Activated naive CD4-positive, alpha-beta T cell treated with anti-CD3 and anti-CD28 coated beads, Interleukin-2, amount 50 U/mL, for 16 hours (primary cell): ENCODE measurements at places on chromosomes 4 and X.

GRCh38 chr4:93829820-93830687 is 1.5 kb downstream of the ATOH1 start:
- DNase-seq: no peak

DNA sequence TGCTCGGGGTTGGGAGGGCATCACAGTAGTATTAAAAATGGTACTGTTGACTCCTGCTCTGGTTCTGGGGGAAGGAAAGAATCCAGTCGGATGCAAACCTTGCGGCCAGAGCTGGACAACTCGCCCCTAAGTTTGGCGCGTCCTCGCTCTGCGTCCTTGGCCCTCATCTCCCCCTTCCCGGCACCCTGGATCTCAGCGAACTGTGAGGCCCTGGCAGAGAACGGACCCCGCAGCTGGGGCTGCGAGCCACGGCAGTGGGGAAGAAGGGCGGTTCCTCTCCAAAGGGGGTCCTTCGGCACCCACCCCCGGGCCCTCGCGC is 14.0 kb downstream of the ARHGEF6 start:
- no peak for DNase-seq

GRCh38 chr4:141177171-141177570 is 43.5 kb upstream of the ZNF330 start:
- no peak for DNase-seq

- DNase-seq: no peak
These were observed 491.6 kb upstream of the AADAT start for GRCh38 chr4:170581322-170581721.

- no peak for DNase-seq
These were observed 242.9 kb upstream of the PITX2 start for GRCh38 chr4:110865611-110866259.

DNA sequence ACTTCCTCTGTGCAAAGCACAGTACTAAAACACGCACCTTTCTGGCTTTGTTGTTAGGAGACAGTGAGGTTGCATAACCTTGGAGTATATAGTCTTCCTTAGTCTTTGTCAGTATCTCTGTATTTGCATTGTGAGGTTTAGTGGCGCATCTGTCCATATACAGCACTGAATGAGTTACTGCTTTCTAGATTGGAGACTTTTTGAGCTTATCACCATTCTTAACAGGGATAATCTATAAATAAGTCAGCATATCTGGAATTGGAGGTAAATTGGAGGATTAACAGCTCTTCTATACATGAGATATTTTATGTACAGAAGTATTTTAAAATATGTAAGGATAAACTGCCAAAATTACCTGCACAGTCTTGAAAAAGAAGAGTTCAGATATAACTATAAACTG is 4.3 kb downstream of the FHDC1 start:
- no peak for DNase-seq

- DNase-seq: peak; percentile 48
These were observed 43.2 kb upstream of the RBM47 start for GRCh38 chr4:40672528-40673522.

GRCh38 chr4:24781999-24782745 is 13.2 kb upstream of the SOD3 start:
- no peak for DNase-seq

DNA sequence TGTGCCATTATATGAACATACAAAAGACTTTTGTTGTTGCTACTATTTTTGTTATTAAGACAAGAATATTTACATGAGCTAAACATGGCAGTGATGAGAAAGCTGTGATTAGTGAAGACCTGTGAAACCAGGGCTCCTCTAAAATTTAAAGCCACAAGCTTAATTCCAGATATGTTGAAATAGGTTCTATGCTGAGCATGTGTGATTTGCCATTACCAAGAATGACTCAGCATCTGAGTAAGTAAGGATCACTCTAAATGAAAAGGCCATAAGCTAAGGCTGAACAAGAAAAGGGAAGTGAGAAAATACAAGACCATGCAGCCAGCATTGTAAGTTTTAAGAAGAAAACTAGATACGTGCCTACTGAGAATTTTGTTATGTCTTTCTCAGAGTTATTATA is 75.9 kb upstream of the CAMK2D start:
- DNase-seq: no peak

- no peak for DNase-seq
These were observed 146.2 kb downstream of the KCNIP4 start for GRCh38 chr4:21802406-21802805.

DNA sequence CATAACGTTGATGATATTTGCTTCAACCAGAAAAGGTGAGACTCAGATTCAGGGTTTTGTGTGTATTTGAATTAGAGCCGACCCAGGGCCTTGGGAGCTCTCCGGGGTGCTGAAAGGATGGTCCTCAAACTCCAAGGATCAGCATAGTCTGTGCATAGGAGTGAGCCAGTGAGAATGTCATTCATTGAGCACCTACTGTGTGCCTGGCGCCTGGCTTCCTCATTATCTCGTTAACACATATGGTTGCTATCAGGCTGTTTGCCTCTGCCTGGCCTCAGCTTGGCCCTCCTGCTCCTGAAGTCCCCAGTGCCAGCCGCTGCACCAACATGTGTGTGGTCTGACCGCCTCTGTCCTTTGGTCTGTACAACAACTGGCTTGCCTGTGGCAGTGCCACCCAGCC is 25.1 kb upstream of the JAKMIP1 start:
- no peak for DNase-seq

- DNase-seq: no peak
These were observed 5.6 kb downstream of the PCDH18 start for GRCh38 chr4:137526681-137527080.

DNA sequence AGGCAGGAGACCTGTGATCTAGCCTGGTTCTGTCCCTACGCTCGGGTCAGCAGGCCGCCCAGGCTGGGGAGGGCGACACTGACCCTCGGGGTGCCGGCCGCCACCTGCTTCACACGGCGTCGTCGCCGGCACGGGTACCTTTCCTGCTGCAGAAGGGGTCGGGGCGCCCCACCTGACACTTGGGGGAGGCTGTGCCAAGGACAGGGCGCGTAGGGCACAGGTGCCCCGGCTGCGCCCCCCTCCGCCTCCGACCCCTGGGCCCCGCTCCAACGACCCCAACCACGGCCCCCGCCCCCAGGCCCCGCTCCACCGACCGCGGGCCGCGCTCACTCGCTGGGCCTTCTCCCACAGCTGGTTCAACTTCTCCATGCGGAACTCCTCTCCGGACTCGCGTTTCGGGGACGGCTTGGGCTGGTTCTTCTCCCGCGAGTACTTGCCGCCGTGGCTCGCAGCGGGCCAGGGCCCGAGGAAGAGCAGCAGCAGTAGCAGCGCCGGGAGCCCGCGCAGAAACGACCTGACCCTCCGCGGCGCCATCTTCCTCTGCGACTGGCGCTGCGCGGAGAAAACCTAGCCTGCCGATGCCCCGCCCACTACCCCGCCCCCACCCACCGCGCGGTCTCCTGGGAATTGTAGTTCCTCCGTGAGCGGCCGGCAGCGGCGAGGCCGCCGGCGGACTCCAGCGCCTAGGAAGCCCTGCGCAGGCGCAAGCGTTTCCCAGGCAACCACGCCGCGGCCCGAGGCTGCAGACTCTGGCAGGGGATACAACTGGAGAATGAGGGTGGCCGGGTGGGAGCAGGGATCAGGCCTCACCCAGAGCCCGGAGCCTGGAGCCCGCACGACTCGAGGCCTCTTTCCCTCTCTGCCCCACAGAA is at the start of gene LRPAP1:
Gene LRPAP1 (minus strand): TSS at position 544 of the 872 bp plus-strand sequence. CDS start 10 bp downstream, at position 534.
- DNase-seq: peak; percentile 85

DNA sequence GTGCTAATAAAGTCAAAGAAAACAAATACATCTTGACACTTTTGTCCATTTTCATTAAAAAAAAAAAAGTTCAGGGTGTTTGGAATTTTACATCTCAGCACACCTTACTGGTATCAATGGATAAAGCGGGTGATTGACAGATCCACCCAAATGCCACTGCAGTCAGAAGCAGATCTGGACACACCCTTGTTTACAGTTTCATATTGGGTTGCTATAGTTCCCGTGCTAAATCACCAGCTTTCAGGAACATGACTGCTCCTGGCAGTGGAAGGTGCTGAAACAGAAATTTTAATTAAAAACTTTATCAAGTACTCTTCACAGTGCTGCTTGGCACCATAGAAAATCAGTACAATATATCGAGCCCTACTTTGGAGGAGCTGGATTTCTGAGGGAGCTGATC is 116.3 kb downstream of the STOX2 start:
- DNase-seq: no peak

DNA sequence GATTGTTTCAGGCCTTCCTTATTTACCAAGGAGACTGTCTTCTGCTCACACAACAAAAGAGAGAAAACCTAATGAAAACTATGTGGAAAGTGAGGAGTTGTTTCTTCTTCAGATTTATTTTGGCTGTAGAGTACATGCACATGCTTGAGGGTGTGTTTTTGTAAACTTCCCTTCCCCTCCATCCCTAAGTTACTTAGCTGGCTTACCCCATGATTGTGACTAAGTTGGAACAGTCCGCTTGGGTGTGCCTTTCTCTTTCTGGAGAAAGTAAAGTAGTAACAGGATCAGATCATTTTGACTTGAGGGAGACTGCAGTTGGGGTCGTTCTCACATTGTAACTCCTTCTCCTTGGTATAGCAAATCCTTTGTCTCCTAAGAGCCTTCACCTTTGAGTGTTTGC is 155.9 kb downstream of the RTL9 start:
- DNase-seq: no peak

DNA sequence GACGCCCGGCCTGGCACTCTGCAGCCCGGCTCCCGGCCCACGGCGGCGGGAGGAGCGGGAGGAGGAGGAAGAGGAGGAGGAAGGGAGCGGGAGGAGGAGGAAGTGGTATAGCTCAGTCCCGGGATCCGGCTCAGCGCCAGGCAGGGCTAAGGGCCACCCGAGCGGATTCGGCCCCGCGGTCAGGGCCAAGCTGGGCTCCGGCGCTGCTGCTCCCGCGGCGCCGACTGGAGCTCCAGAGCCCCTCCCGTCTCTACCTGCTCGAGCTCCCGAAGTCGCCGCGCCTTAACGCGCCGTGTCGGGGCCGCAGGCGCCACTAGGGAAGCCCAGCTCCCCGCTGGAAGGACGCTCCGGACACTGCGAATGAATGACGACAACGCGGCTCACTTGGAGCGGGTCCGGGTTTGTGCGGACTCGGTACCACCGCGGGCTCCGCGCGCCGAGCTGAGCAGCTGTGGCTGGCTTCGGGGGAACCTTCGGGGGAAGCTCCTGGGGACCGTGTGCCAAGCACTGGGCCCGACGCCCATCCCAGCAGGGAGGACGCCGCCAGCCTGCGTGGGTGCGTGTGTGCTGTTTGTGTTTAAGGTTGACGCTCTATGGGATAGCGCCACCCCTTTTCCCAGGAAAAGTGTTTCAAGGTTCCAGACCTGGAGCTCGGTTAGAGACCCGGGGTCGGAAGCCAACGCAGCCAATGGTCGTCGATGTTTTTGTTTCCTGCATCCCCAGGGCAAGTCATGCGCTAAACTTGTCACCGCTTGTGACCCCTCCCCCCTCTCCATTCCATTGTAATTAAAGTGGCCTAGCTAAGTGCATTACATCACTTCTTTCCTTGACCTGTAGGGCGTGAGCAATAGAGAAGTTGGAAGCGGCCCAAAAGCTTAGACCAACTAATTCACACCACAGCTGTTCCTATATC is at the start of gene TBC1D9:
Gene TBC1D9 (minus strand): TSS at position 67 of the 913 bp plus-strand sequence. CDS start 340 bp downstream, outside the sequence.
- DNase-seq: no peak

DNA sequence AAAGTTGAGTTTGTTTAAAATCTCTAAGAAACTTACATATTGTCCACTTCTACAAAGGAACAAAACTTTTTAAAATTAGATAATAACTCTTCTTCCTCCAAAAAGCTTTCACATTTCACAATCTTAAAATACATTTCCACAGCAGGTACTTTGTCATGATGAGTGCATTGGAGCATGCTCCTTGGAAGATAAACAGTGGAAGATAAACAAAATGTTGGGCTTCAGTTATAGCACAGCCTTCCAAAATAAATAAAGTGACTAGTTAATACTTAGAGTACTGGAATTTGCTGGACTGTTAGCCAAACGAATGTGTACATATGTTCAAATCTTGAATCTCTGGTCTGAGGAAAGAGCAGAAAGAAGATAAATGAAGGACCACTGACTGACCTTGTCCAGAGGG is 54.9 kb upstream of the PDE5A start:
- DNase-seq: no peak

- peak; percentile 11 for DNase-seq
These were observed 821 bp upstream of the NALF2 start for GRCh38 chrX:69503228-69503781.

GRCh38 chr4:109411964-109412363 is 21.7 kb upstream of the SEC24B start:
- DNase-seq: no peak

- DNase-seq: no peak
These were observed 119.6 kb downstream of the GATB start for GRCh38 chr4:151641167-151641566.

GRCh38 chr4:81421346-81422218 is 50.1 kb downstream of the RASGEF1B start:
- DNase-seq: no peak

GRCh38 chr4:87011340-87012034 is 76.7 kb downstream of the AFF1 start:
- DNase-seq: no peak

DNA sequence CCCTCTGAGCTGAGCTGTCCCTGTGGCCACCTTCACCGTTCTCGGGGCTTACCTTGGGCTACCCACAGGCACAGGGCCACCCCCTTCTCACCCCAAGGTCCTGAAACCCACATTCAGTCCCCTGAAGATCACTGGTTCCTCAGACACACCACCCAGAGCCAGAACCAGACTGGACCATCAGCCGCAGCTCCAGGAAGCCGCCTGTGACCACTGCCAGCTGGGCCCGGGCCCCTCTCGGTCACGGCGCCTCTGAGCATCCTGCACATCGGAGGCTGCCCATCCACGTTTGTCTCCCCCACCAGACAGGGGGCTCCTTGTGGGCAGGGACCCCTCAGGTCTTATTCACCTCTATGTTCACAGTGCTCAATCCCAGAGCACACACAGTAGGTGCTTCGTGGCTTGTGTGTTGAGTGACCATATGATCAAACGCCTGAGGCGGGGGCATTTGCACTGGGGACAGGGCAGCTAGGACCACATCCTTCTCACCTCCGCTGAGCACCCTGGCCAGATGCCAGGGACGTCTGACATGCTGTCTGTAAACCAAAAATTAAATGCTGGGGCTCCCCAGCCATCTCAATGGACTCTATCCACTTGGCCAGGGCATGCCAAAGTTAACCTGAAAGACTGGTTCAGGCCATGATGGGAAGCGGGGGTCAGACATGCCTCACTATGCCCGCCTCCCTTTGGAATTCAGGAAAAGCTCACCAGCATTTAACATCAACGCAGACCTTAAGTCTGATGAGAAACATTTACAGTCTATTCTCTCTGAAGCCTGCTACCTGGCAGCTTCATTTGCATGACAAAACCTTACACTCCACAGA is 109.4 kb upstream of the AFAP1 start:
- DNase-seq: no peak

- no peak for DNase-seq
These were observed 9.7 kb downstream of the TECRL start for GRCh38 chr4:64399313-64400109.
